ENCODE measurements at places on chromosomes 6 and 20.

DNA sequence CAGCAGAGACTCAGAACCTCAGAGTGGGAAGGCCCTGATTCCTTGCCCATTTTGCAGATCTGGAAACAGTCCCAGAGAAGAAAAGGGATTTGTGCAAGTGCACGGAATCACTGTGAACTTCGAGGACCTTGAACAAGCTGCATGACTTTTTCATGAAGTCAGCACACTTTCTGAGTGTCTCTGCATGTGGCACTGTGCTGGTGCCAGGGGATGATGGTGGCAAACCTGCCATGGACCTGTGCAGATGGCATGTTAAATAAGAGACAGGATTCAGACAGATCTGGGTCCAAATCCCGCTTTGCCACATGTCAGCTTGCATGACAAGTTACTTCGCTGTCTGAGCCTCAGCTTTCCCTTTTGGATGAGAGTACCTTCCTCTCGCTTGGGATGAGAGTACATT lies 26.8 kb downstream of the ZNF831 start:
- DNase-seq = no peak

- DNase-seq = no peak
Measured at GRCh38 chr20:4684837-4685413, 36.8 kb upstream of the PRND start.

DNA sequence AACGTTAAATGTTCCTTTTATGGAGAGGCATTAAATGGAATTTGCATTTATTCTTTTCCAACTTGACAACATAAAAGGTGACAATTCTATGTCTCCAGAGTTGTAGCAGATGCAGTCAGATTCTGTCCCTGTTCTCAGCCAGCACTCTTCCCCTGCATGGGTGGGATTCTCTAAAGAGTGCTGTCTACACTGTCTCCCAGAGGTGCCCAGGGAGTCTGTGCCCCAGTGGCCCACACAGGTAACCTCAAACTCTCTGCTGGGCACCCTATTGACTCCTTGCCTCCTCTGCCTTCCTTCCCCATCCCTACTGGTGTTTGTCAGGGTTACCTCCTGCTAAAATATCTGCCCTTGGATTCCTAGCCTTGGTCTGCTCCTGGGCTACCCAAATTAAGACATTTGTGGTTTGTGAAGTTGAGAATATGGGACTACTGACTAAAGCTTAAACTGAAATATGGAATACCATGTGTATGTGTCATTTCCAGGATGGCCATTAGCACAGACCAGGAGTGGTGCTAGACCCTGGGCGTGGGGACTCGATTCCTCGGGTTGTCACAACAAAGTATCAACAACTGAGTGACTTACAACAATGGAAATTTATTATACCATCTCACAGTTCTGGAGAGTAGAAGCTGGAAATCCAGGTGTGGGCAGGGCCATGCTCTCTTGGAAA lies 284.7 kb downstream of the CDH26 start:
- DNase-seq = no peak

DNA sequence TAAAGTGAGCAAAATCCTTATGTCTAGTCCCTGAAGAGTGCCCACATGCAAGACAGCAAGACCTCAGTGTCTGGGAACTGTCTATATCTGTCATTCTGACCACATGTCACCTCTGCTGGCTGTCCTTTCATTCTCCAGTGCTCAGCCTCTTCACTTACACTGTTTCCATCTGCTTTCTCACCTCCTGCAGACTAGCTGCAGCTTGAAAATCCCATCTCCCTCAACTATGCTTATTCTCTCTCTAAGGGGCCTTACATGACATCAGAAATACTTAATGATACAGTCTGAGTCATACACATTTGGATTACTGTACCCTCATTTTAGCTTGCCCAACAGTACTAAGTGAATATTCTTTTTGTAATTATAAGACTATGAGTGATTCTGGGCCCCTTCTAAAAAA lies 587.8 kb downstream of the EPM2A start:
- no peak for DNase-seq

GRCh38 chr6:115901896-115902295 lies 158.8 kb downstream of the FRK start:
- no peak for DNase-seq

DNA sequence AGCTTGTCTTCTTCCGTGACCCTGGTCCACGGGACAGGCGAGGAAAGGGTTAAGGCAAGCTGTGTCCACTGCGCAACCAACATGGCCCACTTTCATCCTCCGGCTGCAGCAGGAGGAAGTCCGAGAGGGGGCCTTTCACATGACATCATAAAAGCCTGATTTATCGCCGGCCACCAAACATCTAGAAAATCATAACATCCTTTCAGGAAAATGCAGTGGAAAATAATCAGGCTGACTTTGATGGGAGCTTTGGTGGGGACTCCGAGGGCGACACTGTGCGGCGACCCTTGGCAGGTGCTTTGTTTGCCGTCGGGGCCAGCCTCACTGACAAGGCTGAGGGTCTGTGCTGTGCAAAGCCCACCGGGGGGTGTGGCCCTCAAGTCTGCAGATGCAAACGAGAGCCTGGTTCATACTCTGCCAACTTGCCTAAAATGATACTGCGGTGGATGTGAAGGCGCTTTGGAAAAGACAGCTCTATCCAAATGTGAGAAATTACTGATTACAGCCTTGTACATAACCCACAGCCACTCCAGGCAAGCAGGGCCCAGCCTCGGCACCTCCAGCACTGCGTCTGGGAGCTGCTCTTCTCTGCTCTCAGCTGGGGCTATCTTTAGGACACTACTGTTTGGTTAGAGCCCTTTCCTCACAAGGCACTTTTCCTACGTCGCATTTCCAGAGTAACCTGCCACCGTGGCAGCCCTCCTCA lies 25.7 kb downstream of the FOXC1 start:
- no peak for DNase-seq

DNA sequence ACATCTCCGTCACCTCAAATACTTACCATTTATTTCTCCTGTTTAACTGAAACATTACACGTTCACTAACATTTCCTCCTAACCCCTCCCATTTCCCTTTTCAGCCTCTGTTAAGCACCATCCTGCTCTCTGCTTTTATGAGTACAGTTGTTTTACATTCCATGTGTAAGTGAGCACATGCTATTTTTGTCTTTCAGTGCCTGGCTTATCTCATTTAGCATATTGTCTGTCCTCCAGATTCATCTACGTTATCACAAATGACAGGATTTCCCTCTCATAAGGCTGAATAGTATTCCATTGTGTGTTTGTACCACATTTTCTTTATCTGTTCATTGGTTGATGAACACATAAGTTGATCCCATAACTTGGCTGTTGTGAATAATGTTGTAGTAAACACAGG lies 22.7 kb downstream of the TAF11 start:
- DNase-seq = no peak

GRCh38 chr20:31713312-31714273 lies 9.1 kb downstream of the BCL2L1 start:
- DNase-seq = no peak

- no peak for DNase-seq
Measured at GRCh38 chr6:40295251-40295950, 291.8 kb downstream of the LRFN2 start.

Data from CD4-positive, alpha-beta T cell treated with Interleukin-1 beta for 1 hour (primary cell).